A549 (cell line): ENCODE measurements at places on chromosomes 13 and 19. TPM values are rescaled to one million over a fixed set of nuclear protein-coding genes. Genes with fewer than 3 reads are reported as not detected.

DNA sequence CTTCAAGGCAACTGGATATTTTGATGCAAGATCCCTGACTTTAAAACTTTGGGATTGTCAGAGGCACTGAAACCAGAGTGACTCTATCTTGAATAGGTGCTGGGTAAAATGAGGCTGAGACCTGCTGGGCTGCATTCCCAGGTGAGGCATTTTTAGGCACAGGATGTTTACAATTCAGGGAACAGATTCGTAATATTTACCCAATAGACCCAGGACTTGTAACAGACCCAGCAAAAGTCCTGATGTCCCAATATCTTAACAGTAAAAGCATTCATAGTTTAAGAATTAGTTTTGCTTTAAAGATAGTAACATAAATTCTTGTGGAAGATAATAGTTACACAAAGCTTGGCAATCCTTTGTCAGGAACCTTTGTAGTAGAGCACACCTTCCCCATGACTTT, 166.2 kb downstream of the FGF14 start:
- no peak for DNase-seq

- no peak for DNase-seq
These were observed 8.9 kb downstream of the ZNF546 start for GRCh38 chr19:40005691-40006272.

DNA sequence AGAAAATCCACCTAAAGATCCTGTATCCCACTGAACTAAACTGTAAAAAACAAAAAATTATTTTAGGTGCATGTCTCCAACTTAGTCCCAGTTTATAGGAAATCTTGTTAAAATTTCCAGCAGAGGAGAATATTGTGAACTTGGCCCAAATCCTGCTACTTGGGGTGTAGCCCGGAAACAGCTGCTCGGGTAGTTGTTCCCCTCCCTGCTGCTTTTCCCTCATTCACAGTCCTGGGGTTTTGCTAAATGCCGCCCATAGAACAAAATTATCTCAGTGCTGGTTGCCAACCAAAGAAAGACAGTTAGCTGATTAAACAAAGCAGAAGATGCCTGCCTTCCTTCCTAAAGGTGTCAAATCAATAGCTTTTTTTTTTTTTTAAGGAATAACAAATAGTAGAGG, 330.5 kb upstream of the KLF12 start:
- DNase-seq, result no peak

DNA sequence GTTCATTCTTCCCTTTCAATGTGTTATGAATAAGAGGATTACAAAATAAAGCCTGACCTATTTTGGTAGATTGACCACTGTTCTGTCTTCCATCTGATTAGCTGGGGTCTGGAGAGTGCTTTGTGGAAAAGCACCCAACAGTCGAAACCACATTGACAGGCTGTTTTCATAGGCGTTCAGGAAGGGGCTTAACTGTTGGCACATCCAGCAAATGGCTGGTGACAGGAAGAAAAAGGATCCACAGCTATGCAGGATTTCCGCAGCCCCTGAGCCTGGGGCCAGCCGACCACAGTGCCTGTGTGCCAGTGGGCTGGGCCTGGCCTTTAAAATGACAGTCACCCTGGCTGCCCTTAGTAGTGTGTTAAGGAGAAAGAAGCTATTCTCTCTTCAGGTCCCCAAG, 113.3 kb downstream of the SIPA1L3 start:
- no peak for DNase-seq

DNA sequence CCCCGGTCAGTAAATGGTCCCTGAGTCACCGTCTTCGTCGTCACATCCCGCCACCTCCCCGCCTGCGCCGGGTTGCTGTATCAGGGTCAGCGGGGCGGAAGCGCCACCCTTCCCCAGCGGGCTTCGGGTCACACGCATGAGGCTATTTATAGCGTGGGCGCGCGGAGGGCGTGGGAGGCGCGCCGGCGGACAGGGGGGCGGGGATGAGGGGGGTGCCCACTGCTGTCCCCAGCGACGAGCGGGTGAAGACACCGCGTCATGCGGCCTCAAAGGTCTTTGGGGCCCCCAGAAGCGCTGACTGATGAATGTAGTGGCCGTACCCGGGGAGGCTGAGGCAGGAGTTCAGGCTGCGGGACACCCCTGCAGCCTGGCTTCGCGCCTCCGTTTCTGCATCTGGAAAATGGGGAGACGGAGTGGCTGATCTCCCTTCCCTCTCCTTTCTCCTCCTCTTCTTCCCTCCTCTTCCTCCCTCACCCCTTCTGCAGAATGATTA, 7.9 kb downstream of the UNC13A start:
- DNase-seq, result peak; percentile 71

DNA sequence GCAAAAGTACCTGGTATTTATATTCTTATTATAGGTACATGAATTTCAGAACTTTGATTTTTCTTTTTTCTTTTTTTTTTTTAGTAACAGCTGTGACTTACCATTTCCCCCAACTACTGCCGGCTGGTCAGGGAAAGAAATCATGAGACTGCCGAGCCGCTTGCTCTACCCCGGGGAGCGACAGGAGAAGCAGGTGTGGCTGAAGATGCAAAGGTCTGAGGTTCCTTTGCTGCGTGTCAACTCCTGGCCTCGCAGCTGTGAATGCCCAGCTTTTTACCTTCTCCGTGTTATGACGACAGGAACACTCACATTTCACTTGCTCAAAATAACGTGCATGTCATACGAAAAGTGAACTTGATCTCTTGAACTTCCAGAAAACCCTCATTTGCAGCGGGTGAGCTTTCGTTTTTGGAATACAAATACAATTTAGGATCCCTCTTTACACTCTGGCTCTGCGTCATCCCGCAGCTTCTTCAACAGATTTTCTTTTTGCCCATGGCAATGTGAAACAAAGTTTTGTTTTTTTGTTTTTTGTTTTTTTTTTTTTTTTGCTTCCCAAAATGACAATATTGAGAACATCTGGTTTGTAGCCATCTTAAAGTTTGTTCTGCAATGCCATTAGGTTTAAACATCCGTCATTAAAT, 117.9 kb downstream of the EFNB2 start:
- DNase-seq, result no peak

GRCh38 chr13:19881641-19882040, 18.2 kb upstream of the ZMYM5 start:
- no peak for DNase-seq

DNA sequence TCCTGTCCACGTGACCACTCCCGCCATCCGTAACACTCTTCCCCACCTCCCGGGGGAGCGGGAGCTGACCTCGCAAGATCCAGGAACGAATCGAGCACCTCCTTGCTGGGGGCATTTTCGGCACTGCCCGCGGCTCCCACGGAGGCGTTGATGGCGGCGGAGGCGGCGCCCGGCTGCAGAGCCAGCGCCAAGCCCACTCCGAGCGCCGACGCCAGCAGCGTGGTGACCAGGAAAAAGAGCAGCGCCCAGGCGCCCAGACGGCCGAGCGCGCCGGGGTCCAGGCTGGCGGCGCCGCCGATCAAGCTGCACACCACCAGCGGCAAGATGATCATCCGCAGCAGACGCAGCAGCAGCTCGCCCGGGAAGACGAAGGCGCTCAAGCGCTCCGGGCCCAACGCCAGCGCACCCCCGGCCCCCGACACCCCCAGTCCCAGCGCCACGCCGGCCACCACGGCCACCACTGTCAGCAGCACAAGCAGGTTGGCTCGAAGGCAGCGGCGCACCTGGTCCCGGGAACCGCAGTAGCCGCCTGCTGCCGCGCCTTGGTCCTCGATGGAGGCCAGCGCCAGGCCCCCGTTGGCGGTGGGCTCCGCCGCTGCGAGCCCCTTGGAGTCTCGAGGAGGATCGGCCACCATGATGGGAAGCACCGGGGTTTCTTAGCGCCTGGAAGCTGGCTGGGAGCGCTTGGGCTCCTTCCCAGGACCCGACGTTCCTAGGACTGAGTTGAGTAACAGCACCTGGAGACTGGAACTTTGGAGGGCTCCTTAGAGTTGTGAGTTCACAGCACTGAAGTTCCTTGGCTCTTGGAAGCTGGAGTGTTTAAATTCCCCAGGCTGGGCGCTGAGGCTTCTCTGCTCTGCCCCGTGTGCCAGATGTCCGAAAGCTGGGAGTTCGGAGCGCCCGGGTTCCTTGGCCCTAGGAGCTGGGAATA, 798 bp downstream of the SLC1A5 start:
- DNase-seq, result peak; percentile 86

- DNase-seq, result no peak
These were observed 16.7 kb downstream of the GRIK5 start for GRCh38 chr19:42053037-42053935.

GRCh38 chr19:3386447-3387234, 20.3 kb downstream of the NFIC start:
- no peak for DNase-seq

DNA sequence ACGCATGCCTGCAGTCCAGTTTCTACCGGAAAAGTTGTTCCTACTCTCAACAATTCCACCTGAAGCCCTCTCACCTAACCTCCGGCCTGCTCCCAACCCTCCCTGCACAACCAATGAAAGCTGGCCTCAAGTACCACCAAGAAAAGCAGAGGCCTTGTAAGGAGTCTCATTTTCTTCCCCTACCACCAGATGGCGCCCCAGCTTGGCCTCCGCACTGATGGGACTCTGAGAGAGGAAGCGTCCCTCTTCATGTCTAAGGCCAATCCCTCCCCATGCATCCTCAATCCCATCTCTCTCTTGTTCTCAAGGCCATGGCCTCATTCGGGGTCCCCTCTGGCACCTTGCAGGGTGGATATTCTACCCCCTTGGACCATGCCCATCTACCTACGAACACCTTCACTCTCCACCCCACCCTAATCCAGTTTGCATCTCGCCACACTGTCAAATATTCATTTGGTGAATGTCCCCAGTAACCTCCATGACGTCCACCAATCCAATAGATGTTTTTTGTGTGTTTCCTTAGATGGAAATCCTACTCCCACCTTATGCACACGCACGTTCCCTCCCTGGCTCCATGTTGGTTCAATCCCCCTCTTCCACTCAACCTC, 412.8 kb downstream of the ZNF536 start:
- peak; percentile 42 for DNase-seq

DNA sequence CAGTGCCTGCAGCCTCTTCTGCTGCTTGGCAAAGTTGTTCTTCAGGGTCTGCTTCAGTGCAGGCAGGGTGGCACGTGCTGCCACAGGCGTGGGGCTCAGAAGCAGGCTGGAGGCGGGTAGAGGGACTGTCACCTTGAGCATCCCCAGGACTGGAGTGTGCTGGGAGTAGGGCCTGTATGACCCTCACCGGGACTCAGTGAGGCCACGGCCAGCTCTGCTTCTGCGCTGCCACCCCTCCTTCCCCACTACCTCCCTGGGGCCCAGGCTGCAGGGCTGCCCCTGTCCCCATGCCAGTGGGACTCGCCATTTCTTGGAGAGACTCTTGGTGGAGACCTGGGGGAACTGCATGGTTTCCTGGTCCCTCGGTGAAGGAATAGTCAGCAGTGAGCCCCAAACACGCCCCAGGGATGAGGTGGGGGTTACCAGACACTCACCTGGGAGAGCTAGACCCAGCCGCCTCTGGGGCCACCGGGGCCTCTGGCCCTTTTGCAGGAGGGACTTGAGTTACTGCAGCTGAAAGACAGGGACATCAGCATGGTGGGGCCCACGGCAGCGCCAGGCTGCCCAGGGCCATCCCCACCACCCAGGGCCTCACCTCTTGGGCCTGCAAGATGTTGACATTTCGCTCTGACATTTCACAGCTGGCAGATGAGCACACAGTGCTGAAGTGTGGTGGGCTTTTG, 29.9 kb downstream of the TUBA3C start:
- DNase-seq, result no peak

- DNase-seq, result peak; percentile 79
These were observed 7.7 kb downstream of the KDM4B start for GRCh38 chr19:4976401-4977298.

- DNase-seq, result peak; percentile 55
These were observed 3.2 kb downstream of the ELAVL1 start for GRCh38 chr19:8001995-8002849.

DNA sequence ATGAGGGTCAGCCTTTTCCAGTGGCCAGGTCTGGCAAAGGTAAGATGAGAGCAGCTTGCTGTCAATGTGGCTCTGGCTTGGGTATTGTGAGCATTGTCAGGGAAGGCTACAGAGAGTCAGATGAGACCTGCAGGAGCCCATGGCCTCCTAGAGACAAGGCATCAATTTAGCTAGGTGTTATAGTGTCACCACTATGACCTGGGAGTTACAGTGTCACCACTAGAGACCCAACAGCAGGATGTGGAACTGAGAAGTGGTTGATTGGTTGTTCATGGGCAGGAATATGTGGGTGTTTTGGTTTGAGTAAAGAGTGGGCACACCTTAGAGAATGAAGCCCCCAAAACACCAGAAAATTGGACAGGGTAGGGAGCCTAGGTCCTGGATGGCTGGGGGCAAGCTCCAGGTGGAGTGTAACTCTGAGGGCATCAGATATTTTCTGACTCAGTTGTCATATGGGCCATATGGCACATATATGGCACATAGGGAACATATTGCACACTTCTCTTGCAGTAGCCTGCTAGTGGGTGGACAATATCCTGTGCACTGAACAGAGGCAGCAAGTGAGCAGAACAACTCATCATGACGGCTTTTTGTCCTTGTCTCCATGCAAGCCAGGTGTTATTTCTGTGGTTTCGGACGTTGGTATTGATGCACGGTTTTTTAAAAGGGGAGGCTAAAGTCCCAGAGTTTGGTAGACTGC, 46.3 kb upstream of the CEACAM21 start:
- DNase-seq, result no peak

DNA sequence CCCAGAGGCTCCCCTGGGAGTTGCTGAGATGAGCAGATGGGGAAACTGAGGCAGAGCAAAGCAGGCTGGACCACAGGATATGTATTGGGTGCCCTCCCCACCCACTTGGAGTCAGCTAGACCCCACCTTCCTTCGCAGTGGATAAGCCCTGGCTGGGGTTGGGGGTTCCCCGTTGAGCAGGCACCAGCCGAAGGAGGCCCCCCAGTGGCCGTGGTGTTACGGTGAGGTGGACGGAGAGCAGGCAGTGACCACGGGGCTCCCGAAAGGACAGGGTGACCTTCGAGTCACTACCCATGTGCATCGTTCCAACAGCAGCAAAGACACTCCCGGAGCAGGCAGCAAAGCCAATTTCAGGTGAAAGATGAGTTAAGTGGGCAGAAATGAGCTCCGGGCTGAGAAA, 62.4 kb upstream of the ADGRE5 start:
- no peak for DNase-seq

GRCh38 chr19:2810141-2811091, 9.3 kb upstream of the ZNF554 start:
- no peak for DNase-seq

- DNase-seq, result no peak
These were observed 19.2 kb upstream of the GNA15 start for GRCh38 chr19:3116621-3117020.

GRCh38 chr19:13729859-13730258, 34.5 kb upstream of the MRI1 start:
- peak; percentile 55 for DNase-seq

- no peak for DNase-seq
These were observed 9.6 kb upstream of the TIMM44 start for GRCh38 chr19:7953060-7953459.

- peak; percentile 42 for DNase-seq
These were observed 12.3 kb upstream of the SLC35E1 start for GRCh38 chr19:16584248-16585093.

GRCh38 chr13:99301056-99301838, 6.0 kb downstream of the GPR183 start:
- DNase-seq, result no peak

The KLK1 gene
- polyA plus RNA-seq, result not detected in 3 replicates

The ZNF30 gene
- polyA plus RNA-seq, result 5.1 to 5.7 TPM (median 5.4 TPM) in 3 replicates

The ELOF1 gene
- 91.5 to 97.3 TPM (median 92.7 TPM) in 3 replicates for polyA plus RNA-seq

The CLIP3 gene
- 1.3 to 1.9 TPM (median 1.5 TPM) in 3 replicates for polyA plus RNA-seq

The TBXA2R gene
- polyA plus RNA-seq, result 0.49 to 0.62 TPM (median 0.49 TPM) in 3 replicates

The LRRC63 gene
- polyA plus RNA-seq, result 0.04 to 0.06 TPM in 2 of 3 replicates, not detected in the other

The KLC3 gene
- polyA plus RNA-seq, result 0.49 to 0.55 TPM (median 0.52 TPM) in 3 replicates

The NLRP4 gene
- polyA plus RNA-seq, result 0.04 TPM in 1 of 3 replicates, not detected in the others
